Tibial nerve (tissue), 4 donors: ENCODE measurements at places on chromosomes 12 and 14. TPM values are rescaled to one million over a fixed set of nuclear protein-coding genes. Genes with fewer than 3 reads are reported as not detected.

MYF6 gene
- not detected for total RNA-seq

CD9 gene
- total RNA-seq = 471 TPM

KLHDC1 gene
- total RNA-seq = 19.0 TPM

FGF23 gene
- not detected for total RNA-seq

PLD4 gene
- not detected for total RNA-seq

PTPN21 gene
- 30.1 TPM for total RNA-seq

GPX2 gene
- not detected for total RNA-seq

ANKS1B gene
- total RNA-seq = 14.0 TPM

RNASE3 gene
- 0.63 TPM for total RNA-seq

RPGRIP1 gene
- total RNA-seq = 0.78 TPM

BDKRB2 gene
- total RNA-seq = 23.2 TPM

LTBR gene
- total RNA-seq = 119 TPM

TMEM30B gene
- 47.6 TPM for total RNA-seq

SLC10A1 gene
- total RNA-seq = not detected

BMP4 gene
- total RNA-seq = 21.6 TPM

ATG101 gene
- 32.6 TPM for total RNA-seq

KRT82 gene
- total RNA-seq = not detected

BATF gene
- total RNA-seq = 6.3 TPM

PRH2 gene
- total RNA-seq = 14.4 TPM

FOXM1 gene
- total RNA-seq = 1.2 TPM

DTX3 gene
- 33.1 TPM for total RNA-seq

PCNX1 gene
- 83.1 TPM for total RNA-seq

KCNJ8 gene
- 19.5 TPM for total RNA-seq

VWF gene
- total RNA-seq = 311 TPM

CACNA1C gene
- 6.3 TPM for total RNA-seq

PLEKHG7 gene
- total RNA-seq = 1.6 TPM

AQP2 gene
- total RNA-seq = not detected

CABP1 gene
- 0.22 TPM for total RNA-seq

CCDC177 gene
- not detected for total RNA-seq

VSX2 gene
- not detected for total RNA-seq

SLC5A8 gene
- total RNA-seq = not detected

NXPH4 gene
- total RNA-seq = not detected
